ENCODE measurements at places on chromosomes 16 and 17. TPM values are rescaled to one million over a fixed set of nuclear protein-coding genes. Genes with fewer than 3 reads are reported as not detected.

Gene WNT9B
- total RNA-seq = not detected

Gene IRX3
- total RNA-seq = 7.0 TPM

Gene PRDM7
- not detected for total RNA-seq

Gene FASN
- 227 TPM for total RNA-seq

Gene ANKRD13B
- 10.0 TPM for total RNA-seq

Gene ASIC2
- total RNA-seq = not detected

Gene SCARF1
- 0.49 TPM for total RNA-seq

Gene MC1R
- total RNA-seq = 9.6 TPM

Gene NFE2L1
- total RNA-seq = 150 TPM

Gene LPO
- not detected for total RNA-seq

Gene ZNF205
- total RNA-seq = 21.1 TPM

Gene OR1A1
- total RNA-seq = not detected

Gene CCL23
- not detected for total RNA-seq

Gene CACNG5
- total RNA-seq = not detected

Gene VASN
- 228 TPM for total RNA-seq

Gene FA2H
- not detected for total RNA-seq

Gene KIF19
- not detected for total RNA-seq

Gene KRT25
- not detected for total RNA-seq

Gene DNAAF1
- 0.49 TPM for total RNA-seq

Gene KRTAP3-2
- not detected for total RNA-seq

Gene KRT39
- total RNA-seq = not detected

Gene ST3GAL2
- total RNA-seq = 49.2 TPM

Gene TBC1D3L
- total RNA-seq = 1.2 TPM

Gene ATP2A1
- under 0.01 TPM for total RNA-seq

Gene CIITA
- 4.9 TPM for total RNA-seq

Gene TNFSF12
- total RNA-seq = 20.2 TPM

Gene CD2BP2
- total RNA-seq = 28.8 TPM

Gene COL1A1
- total RNA-seq = 6,239 TPM

Gene GDPD1
- total RNA-seq = 1.2 TPM

Gene ITGAL
- total RNA-seq = not detected

Gene CYGB
- 10.0 TPM for total RNA-seq

Gene IRF8
- not detected for total RNA-seq

Gene EIF4A3
- 63.9 TPM for total RNA-seq

Gene CCL11
- 0.61 TPM for total RNA-seq

Gene GAS2L2
- not detected for total RNA-seq

All from hair follicle dermal papilla cell (primary cell).